Pons (tissue), 1 donor: ENCODE measurements at places on chromosomes 11 and 22.
A peak's percentile ranks its signal among the peaks of the same experiment; 100 is the strongest.

DNA sequence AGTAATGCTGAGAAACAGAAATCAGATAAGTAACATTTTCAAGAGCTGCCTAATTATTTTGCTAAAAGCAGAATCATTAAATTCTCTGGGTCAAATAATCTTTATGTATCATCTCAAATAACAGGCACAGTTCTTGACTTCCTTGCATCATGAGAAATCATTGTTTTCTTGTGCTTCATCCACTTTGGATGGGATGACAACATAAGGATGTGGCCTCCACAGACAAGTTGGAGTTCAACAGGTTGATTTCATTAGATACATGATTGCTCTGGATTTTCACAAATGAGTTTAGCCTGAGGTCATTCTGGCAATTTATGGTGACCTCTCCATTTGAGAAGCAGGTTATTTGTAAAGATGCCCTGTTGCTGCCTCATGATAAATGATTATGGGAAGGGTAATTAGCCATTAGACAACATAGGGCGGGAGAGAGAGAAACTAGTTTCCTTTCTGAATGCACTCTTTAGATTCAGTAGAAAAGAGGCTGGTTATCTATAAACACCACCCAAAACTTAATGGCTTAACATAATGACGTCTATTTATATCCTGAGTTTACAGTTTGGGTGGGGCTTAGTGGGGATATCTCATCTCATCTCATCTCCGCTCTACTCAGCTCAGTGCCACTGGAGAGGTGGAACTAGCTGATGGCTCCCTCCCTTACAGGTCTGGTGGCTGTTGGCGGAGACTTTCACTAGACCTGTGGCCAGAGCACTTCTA, 35.0 kb upstream of the ADORA2A start:
- no peak for DNase-seq

- DNase-seq, result no peak
Observed at GRCh38 chr22:30007361-30007760, 72.9 kb upstream of the HORMAD2 start.

GRCh38 chr11:43694477-43694876, 13.9 kb downstream of the HSD17B12 start:
- no peak for DNase-seq

DNA sequence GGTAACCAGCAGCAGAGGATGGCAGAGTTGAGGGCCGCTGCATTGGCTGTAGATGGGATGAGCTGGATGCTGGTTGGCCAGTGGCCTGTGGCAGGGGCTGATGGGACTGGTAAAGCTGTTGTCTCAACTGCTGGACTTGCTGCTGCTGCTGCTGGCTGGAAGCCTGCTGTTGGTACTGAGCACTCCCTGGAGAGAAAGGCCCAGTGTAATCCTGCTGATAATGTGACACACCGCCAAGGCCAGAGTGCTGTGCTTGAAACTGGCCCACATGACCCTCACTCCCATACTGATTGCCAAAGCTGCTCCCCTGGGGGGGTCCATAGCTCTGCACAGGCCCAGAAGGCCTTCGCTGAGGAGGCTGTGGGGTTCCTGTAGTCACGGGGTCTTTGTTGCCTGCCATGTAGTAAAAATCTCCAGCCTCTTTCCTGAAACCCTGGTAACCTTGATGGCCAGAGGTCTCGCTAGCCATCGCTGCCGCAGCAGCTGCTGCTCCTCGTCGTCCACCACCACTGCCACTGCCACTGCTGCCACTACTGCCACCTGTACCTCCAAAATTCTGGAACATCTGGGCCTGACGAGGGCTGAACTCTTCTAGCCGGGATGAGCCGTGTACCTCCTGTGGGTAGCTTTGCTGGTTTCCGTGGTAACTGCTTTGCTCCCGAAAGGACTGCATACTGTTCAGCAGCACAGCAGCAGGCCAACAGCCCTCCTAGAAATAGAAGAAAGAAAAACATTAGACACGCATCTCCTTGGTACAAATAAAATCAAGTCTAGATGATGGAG, 55.6 kb downstream of the TCF20 start:
- peak; percentile 95 for DNase-seq

GRCh38 chr11:59778122-59778521, 22.9 kb downstream of the STX3 start:
- peak; percentile 37 for DNase-seq

DNA sequence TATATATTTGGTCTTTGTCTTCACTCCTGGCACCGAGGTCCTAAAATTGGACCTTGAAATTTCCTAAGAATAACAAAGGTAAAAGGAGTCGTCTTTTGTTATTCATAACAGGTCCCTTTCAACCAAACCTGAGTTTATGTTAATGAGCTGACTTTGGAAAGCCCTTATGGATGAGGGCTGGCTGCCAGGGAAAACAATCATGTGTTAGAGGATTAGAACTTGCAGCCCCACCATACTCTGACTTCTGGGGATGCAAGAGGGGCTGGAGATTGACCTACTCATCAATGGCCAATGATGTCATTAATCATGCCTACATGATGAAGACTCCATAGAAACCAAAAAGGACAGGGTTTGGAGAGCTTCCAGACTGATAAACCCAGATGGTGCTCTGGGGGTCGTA, 118.9 kb downstream of the MRTFA start:
- DNase-seq, result no peak

GRCh38 chr11:127226380-127226779, 225.8 kb upstream of the KIRREL3 start:
- no peak for DNase-seq

DNA sequence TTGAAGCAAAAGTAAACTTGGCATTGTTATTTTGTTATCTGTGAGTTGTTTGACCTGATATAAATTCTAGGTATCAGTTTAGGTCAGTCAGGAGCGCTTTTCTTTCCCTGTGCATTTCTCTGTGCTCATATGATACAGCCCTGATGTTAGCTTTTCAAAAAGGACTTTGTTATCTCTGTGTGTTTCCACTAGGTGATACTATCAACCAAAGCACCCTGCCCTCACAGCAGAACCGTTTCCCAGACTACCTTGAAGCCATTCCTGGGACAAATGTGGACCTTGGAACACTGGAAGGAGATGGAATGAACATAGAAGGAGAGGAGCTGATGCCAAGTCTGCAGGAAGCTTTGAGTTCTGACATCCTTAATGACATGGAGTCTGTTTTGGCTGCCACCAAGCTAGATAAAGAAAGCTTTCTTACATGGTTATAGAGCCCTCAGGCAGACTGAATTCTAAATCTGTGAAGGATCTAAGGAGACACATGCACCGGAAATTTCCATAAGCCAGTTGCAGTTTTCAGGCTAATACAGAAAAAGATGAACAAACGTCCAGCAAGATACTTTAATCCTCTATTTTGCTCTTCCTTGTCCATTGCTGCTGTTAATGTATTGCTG, 87.7 kb upstream of the BIRC3 start:
- no peak for DNase-seq

GRCh38 chr22:36252754-36253522, at the start of gene APOL1:
APOL1 (plus strand) TSS chr22:36253133; CDS start chr22:36254956, 1,823 bp downstream.
- DNase-seq, result peak; percentile 42

DNA sequence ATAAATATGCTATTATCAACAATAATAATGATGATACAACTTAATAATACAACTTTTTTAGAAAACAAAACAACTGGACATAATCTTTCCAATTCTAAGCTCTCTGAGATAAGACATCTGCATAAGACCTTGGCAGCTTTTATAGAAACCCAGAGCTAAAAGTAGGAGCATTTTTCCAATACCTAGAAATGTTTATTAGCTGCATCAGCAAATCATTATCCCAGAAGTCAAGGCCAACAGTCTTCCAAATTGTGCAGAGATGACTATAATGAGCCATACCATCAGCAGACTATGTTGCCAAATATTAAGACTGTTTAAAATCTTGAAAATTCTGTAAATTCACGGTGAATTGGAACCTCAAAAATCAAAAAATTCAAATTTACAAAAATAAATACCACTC, 30.3 kb downstream of the DCUN1D5 start:
- no peak for DNase-seq

- no peak for DNase-seq
Observed at GRCh38 chr11:120959189-120959588, 64.7 kb upstream of the TBCEL start.

- DNase-seq, result no peak
Observed at GRCh38 chr11:115226556-115226955, 277.7 kb downstream of the CADM1 start.

- no peak for DNase-seq
Observed at GRCh38 chr11:120878781-120879180, 145.1 kb upstream of the TBCEL start.

DNA sequence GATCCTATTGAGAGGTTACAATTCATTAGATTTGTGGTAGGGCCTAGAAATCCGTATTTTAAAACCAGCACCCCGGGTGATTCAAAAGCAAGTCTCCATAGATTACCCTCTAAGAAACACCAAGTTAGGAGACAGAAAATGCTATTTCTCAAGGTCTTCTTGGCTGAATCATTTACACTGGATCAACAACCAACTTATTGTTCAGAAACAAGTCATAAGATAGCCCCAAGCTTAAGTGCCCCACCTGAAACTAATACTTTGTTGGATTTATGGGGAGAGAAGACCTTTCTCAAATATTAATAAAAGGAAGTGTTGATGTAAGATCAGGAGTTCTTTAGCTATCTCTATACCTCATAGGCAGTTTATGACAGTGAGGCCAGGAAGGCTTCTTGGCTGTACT, 345.2 kb downstream of the LARGE1 start:
- no peak for DNase-seq

DNA sequence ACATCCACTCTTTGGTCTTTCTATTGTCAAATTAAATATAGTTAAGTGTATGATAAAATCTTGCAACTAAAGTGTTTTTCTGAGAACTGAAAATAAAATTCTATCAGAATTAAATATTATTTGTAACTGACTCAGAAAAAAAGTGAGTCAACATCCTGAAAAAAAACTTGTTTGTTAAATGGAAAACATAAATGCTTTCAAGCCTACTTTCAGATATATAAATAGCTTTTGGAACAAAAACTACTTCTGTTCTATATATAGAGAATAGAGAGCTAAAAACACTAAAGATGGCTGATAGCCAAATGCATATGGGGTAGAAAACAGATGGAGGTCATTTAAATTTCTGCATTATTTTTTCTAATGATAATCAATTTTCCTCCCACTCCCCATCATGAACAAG, 61.8 kb downstream of the PIK3C2A start:
- no peak for DNase-seq
